ENCODE measurements at places on chromosomes 6 and 20.

GRCh38 chr6:73704260-73704659 lies 8.3 kb downstream of the CD109 start:
- DNase-seq = no peak

DNA sequence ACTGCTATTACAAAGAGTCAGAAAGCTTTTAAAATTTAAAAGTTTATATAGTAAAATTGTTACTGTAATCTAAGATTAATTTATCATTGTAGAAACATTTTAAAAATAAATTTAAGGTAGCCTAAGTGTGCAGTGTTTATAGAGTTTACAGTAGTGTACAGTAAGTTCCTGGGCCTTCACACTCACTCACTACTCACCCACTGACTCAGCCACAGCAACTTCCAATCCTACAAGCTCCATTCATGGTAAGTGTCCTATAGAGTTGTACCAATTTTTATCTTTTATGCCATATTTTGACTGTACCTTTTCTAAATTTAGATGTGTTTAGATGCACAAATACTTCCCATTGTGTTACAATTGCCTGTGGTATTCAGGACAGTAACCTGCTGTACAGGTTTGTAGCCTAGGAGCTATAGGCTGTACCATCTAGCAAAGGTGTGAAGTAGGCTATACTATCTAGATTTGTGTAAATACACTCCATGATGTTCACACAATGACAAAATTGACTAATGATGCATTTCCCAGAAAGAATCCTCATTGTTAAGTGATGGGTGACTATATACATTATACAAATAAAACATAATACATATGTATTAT lies 10.2 kb upstream of the TMEM170B start:
- DNase-seq = no peak

- no peak for DNase-seq
Measured at GRCh38 chr20:41587523-41587922, 30.7 kb downstream of the CHD6 start.

DNA sequence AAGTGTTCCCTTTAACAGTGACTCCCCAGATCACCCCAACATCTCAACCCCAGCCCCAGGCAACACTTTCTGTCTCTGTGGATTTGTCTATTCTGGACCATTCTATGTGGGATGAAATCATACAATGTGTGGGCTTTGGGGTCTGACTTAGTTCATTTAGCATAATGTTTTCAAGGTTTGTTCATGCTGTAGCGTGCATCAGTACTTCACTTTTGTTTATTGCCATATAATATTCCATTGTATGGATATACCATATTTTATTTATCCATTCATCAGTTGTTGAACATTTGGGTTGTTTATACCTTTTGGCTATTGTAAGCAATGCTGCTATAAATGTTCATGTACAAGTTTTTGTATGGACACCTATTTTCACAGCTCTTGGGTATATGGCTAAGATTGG lies 31.0 kb downstream of the FOXF2 start:
- DNase-seq = no peak

- no peak for DNase-seq
Measured at GRCh38 chr6:18596531-18596835, 209.3 kb downstream of the RNF144B start.

DNA sequence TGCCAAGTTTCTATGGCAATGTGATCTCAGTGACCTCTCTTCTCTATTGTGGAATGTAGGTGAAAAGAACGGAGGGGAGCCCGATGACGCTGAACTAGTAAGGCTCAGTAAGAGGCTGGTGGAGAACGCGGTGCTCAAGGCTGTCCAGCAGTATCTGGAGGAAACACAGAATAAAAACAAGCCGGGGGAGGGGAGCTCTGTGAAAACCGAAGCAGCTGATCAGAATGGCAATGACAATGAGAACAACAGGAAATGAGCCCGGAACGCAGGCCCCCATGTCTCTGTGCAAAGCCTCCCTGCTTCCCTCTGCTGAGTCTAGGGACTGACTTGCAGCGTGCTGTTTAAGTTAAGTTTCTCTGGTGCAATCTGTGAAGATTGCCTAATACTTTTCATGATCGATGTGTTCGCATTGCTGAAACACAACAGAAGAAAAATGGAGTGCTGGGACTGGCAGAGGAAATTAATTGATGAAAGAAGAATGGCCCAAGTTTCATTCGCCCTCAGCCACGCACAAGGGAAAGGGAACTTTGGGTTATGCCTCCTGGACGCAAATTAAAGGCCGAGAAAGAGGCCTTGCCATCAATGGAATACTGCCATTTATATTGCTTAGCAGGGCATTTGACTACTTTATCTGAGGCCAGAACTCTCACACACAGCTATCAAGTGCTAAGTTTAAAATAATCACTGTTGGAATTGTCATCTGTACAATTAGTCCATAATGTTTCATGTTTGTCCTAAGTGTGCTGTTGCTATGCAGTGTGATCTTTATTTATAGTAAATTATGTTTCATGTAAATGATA lies 146.4 kb downstream of the AKAP7 start:
- peak; percentile 24 for DNase-seq

- DNase-seq = no peak
Measured at GRCh38 chr6:18405477-18406293, 18.5 kb downstream of the RNF144B start.

DNA sequence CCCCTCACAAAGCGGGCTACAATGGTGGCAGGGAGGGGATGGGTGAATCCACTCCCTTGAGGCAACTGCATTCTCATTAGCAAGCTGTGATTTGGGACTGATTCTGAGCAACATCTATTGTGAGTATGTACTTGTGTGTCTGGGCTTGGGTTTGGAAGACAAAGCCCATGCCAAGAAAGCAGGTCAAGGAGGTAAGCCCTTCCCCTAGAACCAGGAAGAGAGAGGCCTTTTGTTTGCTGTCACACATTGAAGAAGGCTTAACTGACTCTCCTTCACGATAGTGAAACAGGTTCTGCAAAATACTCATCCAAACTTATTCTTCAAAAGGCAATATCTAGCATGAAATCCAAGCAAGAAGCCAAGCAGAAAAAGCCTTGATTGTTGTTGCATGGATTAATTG lies 403.1 kb upstream of the ID4 start:
- DNase-seq = no peak

GRCh38 chr6:87151781-87152525 lies 3.4 kb upstream of the ZNF292 start:
- DNase-seq = peak; percentile 54

DNA sequence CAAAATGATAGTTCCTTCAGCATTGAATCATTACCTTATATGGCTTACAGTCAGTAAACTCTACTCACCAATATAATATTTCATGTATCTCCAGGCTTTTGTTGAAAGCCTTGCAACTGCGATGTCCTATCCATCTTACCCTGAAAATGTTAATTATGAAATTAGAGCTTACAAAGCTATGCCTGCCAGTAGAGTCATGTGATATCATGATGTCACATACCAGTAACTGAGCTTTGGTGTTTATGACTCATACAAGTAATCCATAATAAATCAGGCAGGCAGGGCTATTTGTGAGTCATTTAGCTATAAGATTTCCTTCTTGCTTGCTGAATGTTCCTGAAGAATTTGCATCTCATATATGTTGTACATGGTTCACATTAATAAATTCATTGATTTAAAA lies 44.9 kb upstream of the FAM83B start:
- no peak for DNase-seq

GRCh38 chr20:10007747-10008146 lies 27.0 kb upstream of the ANKEF1 start:
- no peak for DNase-seq

- DNase-seq = no peak
Measured at GRCh38 chr20:5767493-5768098, 17.4 kb downstream of the SHLD1 start.

- DNase-seq = no peak
Measured at GRCh38 chr20:39554341-39554740, 592.2 kb downstream of the DHX35 start.

DNA sequence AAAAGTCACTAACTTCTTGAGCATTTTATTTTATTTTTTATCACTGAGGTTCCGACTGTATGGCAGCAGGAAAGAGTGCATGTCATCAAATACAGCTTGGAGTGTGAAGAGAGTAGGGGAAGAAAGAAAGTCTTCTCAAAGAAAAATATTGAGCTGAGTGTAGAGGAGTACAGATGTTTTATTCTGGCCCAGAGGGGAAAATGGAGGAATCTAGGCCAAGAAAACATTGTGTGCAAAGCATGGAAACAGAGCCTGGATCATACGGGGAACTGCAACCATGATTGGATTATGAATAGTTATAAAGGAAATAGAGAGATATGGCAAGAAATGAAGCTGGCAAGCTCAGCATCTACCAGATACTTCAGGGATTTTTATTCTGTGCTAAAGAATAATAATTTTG lies 104.2 kb upstream of the SCGN start:
- no peak for DNase-seq

- DNase-seq = no peak
Measured at GRCh38 chr6:150142097-150142669, 661 bp upstream of the PPP1R14C start.

GRCh38 chr6:145260484-145261175 lies 474.7 kb downstream of the EPM2A start:
- no peak for DNase-seq

DNA sequence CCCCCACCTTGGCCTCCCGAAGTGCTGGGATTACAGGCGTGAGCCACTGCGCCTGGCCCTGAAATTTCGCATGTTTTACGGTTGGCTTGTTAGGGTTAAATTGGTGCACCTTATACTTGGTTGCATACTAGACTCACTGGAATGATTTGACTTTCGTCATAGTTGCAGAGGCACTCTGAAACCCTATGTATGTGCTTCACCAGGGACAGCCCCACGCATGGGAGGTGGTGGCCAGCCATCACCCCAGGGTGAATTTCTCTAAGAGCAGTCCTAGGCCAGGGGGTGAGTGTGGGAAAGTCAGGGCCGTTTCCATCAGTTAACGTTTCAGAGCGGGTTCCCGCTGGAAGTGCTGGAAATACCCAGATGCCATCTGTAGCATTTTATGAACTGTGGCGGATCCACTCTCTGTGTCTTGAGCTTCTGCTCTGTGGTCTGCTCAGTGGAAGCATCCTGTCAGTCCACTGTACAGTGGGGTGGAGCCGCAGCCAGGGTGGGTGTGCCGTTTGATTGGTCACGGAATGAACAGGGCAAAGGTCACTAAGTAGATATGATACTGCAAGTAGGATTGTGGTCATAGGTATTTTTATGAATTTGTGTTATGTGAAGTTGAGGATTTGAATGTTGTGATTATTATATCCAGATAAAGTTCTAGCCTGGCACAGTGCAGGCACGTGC lies 13.2 kb downstream of the DNAJC5 start:
- no peak for DNase-seq

GRCh38 chr6:42406306-42407280 lies 45.1 kb downstream of the TRERF1 start:
- no peak for DNase-seq

DNA sequence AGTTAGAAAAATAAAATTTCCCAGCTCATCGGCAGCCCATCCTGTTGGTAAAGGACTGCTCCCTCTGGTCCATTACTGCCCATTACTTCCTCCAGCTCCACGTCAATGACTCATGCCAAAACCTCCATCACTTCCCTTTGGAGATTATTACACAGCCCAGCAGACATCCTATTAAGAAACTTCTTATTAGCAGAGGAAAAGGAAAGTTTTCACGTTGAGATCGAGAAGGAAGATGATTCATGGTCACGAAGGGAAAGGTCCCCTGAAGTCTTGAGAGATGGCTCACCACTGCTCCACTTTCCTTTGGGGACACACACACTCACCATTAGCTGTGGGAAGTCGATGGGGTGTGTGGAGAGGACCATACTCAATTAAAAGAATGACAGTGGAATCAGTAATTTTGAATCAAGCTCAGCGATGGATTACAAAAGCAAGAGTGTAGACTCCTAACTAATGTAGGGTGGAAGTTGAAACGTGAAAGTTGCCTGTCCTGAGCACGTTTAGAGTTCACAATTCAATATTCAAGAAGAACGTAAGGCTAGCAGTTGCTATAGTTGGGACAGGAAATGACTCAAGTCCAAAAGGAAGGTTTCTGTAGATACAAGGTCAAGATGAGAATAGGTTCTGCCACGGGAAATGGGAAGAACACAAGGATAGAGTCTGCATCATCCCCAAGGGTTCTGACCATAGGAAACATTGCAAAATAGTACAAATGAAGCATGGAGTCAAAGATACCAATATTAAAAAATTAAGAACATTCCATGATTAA lies 21.6 kb downstream of the SASH1 start:
- no peak for DNase-seq

GRCh38 chr6:37141281-37142049 lies 28.5 kb upstream of the PIM1 start:
- DNase-seq = no peak

DNA sequence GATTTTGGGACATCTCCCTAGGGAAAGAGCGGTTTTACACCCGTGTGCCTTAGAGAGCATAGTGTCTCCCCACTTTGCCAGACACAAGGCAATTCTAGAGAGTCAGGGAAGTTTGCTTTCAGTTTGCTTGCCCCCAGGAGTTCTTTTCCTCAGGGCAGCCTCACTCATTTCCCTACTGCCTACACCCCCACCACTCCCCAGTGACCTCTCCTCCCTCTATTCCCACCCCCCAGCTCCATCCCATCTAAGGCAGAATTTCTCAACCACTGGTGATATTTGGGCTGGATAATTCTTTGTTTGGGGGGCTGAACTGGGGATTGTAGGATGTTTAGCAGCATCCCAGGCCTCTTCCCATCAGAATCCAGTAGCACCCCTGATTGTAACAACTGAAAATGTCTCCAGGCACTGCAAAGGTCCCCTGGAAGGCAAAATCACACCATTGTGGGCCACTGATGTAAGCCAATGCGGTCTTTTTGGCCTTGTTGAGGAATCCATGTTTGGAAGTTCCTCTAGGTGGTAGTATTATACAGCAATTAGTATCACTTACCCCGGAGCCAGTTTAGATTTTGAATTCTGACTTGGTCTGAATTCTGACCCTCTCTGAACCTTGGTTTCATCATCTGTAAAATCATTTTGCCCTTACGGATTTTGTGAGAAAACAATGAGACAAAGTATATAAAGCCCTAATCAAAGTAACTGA lies 1.3 kb downstream of the EPPIN start:
- no peak for DNase-seq

DNA sequence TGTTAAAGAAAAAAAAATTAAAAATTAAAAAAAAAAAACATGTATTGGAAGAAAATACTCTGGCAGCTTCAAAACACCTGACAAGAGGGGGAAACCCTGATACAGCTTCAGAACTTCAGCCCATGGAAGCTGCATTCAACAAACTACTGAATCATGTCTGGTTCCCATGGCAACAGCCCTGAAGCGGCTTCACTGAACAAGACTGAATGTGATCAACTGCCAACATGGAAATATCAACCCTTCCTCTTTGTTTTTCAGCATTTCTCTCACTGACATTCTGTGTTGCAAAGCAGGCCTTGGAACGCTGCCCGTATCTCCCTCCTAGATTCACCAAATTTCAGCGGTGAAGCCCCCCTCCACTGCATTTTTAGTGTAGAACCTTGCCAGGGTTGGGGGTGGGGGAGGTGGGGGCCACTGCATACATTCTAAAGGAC lies 91.3 kb upstream of the SHLD1 start:
- peak; percentile 3 for DNase-seq

All from activated gamma-delta T cell treated with anti-CD3 and anti-CD28 coated beads, Interleukin-2, amount 50 U/mL, for 16 hours (primary cell).